ENCODE measurements at places on chromosomes 2 and 18.

GRCh38 chr2:196959734-196960338 lies 33.3 kb upstream of the PGAP1 start:
- no peak for DNase-seq

GRCh38 chr2:164568317-164568716 lies 53.0 kb downstream of the GRB14 start:
- no peak for DNase-seq

DNA sequence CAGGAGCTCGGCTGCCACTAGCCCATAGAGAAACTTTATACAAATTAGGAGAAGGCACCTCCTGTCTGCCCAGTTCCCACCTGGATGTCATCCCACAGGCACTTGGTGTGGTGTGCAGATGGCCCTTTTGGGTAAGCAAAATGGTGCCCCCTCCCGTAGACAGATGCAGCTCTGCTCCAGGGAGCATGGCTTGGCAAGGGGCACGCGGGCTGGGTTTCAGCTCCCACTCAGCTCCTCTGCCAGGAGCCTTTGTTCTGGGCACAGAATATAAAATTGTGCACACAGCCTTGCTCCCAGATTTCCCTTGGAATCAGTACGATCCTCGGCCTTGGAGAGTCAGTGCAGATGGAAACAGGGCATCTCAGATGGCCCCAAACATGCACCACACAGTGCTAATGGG lies 20.3 kb upstream of the KCNF1 start:
- no peak for DNase-seq

DNA sequence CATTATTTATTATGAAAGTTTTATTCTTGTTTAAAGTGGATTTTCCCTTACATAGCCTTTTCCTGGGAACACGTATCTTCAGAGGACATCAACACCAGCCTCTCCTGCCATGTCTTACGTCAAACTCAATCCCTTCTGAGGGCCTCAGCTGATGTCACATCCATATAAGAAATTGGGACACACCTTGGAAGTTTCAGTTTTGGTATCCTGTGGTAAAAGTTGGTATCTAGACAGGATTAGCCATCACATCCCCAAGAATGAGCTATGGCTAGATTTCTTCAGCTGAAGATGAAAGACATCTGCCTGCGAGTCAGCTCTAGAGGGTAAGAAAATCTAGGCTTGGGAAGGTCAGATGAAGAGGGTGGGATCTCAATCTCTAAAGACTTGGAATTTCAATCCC lies 75.8 kb upstream of the ZNF516 start:
- no peak for DNase-seq

GRCh38 chr18:26461405-26461804 lies 86.9 kb downstream of the KCTD1 start:
- no peak for DNase-seq

- DNase-seq: no peak
These were observed 92.0 kb upstream of the SNTG2 start for GRCh38 chr2:858646-859045.

- DNase-seq: no peak
These were observed 93.0 kb downstream of the NRP2 start for GRCh38 chr2:205775097-205775877.

All from urothelium cell line (cell line).